SW 1271 (cell line): ENCODE measurements at places on chromosomes 4 and X.

DNA sequence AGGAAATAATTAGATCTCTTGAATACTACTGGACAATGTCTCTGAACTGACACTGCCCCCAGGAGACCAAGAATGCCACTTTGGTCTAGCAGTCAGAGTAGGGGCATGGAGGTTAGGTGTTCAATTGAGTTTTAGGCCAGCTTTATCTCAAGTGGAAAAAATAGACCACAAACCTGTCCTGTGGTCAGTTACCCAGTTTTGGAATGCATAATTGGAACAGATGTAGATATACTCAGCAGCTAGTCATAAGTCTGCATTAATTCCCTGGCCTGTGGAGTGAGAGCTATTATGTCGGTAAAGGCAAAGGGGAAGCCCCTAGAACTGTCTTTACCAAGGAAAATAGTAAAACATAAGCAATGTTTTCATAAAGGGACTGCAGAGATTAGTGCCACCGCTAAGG is 587.7 kb downstream of the GLUD2 start:
- DNase-seq: no peak

GRCh38 chr4:154497889-154498288 is 6.3 kb upstream of the DCHS2 start:
- DNase-seq: no peak

DNA sequence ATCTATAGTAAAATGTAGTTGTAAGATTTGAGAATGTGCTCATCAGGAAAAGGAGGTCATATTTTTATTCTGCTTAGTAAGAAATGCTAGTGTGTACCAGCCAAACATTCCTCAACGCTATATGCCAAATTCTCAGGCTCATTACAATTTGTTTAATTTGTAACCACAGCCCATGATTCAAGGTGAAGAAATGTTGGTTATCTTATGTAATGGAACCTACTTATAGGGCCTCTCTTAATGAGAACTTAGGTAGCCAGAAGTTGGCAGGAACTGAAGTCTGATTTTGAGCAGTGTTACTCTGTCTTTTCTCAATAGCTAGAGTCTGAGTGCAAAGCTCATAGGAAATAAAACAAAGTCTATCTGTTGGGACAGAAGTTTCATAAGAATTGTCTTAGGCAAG is 595.0 kb downstream of the GLUD2 start:
- no peak for DNase-seq

DNA sequence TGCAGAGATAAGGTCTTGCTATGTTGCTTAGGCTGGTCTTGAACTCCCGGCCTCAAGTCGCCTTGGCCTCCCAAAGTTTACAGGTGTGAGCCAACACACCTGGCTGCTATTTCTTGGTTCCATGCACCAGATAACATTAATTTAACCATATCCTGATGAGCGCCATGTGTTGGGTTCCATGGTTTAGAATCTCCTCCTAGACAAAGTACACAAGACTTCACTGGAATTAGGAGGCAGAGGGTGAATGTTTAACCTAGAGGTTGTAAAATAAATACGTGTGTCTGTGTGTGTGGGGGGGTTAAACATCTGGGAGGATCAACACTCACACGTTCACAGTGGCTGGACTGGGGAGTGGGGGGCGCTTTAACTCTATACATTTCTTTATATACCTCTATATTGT is 32.4 kb upstream of the SORCS2 start:
- no peak for DNase-seq

GRCh38 chr4:186634591-186635128 is 79.3 kb upstream of the MTNR1A start:
- DNase-seq: no peak

- DNase-seq: no peak
Observed at GRCh38 chr4:169379688-169380087, 108.9 kb upstream of the SH3RF1 start.

- DNase-seq: peak; percentile 14
Observed at GRCh38 chrX:23742174-23742696, 841 bp downstream of the ACOT9 start.

DNA sequence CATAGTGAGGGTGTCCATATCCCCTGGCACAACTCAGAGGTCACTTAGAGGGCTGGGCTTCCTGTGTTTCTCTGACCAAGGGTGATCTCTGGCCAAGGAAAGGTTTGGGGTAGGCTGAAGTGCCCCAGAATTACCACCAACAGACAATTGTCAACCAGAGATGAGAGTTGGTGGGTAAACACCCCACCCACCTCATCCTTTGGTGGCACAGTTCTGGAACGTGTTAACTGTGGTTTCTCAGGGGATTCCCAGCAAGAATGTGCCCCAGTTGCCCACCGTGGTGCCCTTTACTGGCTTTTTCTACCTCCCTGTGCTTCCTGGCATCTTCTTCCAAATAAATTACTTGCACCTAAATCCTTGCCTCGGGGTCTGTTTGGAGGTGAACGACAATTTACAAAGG is 17.1 kb downstream of the GRPR start:
- no peak for DNase-seq

GRCh38 chrX:32397562-32398216 is 813.7 kb downstream of the DMD start:
- no peak for DNase-seq

DNA sequence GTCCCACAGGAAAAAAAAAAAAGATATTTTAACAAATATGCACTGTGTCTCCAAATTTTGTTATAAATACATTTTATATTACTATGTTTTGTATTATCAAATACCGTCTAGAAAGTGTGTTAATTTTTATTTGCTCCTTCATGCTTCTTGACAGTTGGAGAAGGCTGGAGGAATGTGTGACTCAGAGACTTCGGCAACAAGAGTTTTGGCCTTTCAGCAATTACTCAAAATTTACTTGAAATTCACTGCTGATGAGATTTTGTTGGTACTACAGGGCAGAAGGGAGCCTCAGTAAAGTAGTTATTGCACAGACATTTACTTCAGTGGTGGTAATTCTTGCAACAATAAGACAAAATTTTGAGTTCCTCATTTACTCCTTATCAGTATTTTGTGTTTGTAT is 2164.0 kb downstream of the PCDH7 start:
- DNase-seq: no peak

DNA sequence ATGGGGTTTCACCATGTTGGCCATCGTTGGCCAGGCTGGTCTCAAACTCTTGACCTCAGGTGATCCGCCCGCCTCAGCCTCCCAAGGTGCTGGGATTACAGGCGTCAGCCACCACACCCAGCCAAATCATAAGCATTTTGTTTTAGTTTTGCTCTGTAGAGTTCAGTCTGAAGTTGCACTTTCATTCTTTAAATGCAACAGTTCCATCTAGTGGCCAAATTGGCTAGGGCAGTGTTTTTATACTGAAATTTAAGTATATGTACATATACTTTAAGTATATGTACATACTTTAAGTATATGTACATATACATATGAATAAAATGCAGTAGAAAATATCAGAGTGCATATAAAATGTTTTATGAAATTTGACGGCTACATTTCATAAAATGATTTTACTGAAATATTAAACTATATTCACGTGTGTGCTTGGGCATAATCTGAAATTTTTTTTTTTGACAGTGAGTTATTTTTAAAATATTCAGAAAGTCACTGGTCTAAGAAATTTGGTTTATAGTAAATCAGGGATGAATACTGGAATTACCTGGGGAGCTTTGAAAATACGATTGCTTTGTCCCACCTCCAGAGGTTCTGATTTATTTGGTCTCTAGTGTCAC is 145.5 kb downstream of the NWD2 start:
- DNase-seq: peak; percentile 56

GRCh38 chr4:6480534-6481088 is 8.2 kb upstream of the PPP2R2C start:
- no peak for DNase-seq

DNA sequence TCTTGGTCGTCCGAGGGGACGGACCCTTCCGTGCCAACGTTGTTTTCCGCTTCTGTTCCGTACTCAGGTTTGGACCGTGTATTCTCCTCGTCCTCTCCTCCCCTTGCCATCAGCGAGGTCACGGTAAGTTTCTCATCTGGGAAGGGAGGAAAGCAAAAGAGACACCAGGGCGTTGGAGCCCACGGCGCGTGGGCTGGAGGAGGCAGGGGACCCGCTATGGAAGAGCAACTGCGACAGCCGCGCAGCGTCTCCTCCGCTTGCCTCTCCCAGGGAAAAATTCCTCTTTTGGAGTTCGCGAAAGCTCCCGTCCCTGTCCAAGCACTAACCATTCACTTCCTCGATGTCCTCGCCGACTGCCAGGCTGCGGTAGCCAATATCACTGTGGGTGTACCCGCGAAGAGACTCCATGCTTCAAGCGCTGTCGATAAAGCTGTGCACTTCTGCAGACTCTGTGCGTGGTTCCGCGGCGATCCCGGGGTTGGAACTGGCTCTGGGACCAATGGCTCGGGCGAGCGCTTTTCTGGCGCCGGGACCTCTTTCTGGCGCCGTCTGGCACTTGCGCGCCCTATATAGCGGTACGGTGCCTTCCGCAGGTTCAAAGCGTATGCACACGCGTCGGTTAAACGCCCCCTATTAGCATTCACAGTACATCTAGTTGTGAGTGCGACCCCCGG is at the start of gene ESX1:
TSS of gene ESX1 (minus strand) at position 492 of the 674 bp plus-strand sequence. CDS start at position 408, 84 bp downstream.
- no peak for DNase-seq

DNA sequence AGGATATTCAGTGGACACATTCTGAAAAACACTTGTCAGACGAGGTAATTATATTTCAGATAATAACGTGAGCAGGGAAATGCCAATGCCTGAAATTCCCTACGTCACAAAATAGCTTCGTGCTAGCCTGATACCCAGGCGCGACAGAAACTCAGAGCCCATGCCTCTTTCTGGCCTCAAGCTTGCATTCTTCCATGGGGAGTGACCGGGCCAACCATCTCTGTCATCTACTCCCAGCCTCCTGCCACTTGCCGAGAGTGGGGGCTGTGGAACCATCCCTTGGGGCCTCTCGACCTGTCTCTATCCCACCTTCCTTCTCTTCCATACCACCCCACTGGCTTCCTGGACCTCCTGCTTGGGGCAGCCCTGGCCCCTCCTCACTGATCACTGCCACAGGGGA is 34.5 kb upstream of the CDKN2AIP start:
- no peak for DNase-seq

DNA sequence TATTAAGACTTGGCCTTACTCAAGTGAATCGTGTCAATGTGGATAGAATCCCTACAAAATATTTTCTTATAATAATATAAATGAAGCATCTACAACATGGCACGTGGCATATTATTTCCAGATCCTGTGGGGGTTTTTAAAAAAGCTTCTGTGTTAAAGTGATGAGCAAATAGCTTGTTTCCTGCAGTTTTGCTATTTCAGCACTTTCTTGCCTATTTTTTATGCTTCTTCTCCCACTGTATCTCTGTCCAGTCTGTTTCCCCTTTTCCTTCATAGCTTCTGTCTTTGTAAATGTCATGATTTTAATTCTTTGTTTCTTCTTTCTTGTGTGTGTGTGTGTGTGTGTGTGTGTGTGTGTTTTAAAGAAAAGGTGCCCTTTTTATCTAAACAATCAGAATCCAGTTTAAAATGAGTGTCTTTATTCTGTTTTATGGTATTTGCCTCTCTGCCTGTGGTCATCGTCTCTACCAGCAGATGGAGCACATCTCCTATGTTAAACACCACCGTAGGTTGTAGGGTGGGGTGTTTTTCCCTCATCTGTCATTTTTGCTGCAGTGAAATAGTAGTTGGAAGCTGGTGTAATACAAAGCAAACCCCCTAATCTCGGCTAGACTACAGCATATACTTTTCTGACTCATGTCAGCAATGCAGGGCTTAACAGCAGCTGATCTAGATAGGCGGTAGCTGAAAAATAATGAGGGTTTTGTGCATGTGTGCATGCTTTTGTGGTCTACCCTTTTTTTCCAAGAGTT is 33.1 kb downstream of the FTHL17 start:
- no peak for DNase-seq

DNA sequence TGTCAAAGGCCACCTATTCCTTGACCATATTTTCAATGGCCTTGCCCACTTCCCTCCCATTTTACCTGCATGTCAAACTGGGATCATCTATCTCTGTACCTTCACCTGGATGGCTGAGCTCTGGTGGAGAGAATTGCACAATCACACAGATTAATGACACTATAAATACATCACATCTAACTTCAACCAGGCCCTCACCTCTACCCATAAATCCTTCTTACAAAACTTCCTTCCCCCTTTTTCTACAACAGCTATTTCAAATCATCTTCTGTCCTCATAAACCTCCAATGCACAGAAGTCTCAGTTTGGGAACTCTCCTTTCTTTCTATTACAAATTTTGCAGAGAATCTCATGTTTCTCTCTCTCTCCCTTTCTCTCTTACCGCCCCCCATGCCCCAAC is 9.2 kb downstream of the PALLD start:
- DNase-seq: no peak
